Stimulated activated CD4-positive, alpha-beta T cell treated with anti-CD3 and anti-CD28 coated beads, Interleukin-1b, Interleukin-23, amount 100 ng/mL, for 4 hours (primary cell): ENCODE measurements at places on chromosomes 2 and 18.
A peak's percentile ranks its signal among the peaks of the same experiment; 100 is the strongest.

- DNase-seq = no peak
Measured at GRCh38 chr2:239636808-239637207, 236.0 kb upstream of the HDAC4 start.

GRCh38 chr18:26546170-26546874, 2.0 kb downstream of the KCTD1 start:
- DNase-seq = no peak

DNA sequence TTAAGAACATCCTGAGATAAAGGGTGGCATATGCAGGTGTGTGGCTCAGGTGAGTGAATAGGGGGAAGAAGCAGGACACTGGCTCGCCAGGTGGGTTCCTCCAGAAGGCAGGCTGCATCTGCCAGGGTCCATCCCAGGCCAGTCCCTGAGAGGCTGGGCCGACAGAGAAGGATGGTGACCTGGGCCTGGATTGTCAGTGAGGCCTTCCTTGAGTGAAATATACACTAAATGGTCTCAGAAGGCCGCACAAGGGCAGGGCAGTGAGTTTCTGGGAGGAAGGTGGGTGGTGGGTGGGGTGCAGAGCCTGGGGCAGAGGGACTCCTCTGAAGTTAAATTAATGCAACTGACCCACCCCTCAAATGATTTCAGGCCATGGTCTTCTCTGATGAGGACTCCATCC, 182.1 kb downstream of the ANKRD30B start:
- no peak for DNase-seq

GRCh38 chr2:17757321-17757720, 3.4 kb downstream of the GEN1 start:
- no peak for DNase-seq

DNA sequence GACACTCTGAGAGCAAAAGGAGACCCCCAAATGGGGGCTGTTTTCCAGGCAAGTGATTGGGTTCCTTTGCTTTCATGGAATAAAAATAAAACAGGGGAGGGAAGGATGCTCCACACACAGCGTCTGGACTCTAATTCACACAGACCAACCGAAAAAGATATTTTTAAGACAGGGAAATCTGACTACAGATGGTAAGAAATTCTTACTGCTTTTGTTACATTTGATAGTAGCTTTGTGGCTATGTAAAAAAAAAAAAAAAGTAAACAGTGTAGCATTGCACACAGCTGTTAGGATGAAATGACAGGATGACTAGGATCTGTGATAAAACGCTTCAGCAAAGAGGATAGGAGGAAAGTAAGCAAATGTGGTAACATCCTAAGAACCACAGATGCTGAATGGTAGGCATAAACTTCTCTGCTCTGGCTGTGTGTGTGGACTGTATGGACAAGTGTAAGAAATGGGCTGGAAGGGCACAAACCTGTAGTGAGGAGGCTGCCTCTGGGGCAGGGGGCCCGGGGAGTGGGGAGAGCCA, 207.6 kb downstream of the ANAPC1 start:
- DNase-seq = no peak

- DNase-seq = no peak
Measured at GRCh38 chr2:50556934-50557575, 474.9 kb downstream of the NRXN1 start.

GRCh38 chr2:8022908-8023640, 658.8 kb upstream of the ID2 start:
- no peak for DNase-seq

- no peak for DNase-seq
Measured at GRCh38 chr18:21557607-21558253, 42.8 kb downstream of the ESCO1 start.

- DNase-seq = no peak
Measured at GRCh38 chr18:21855432-21855831, 114.8 kb downstream of the MIB1 start.

DNA sequence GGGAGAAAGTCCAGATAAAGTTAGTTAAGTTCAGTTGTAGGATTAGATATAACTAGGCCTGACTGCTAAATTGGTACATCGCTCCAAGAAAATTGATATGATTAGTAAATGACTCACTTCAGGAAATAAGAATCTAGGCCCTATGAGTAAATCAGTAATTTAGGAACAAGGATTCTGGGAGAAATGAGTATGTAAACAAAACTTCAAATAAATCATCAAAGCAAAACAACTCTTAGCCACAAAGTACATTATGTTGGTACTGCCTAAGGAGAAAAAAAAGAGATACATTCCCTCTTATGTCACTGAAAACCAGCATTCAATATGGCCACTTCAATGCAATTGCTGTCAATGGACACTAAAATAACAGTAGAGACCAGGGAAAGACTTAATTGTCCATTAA, 529.1 kb downstream of the ZNF804A start:
- no peak for DNase-seq

GRCh38 chr2:106954304-106954703, 68.3 kb upstream of the ST6GAL2 start:
- DNase-seq = no peak

DNA sequence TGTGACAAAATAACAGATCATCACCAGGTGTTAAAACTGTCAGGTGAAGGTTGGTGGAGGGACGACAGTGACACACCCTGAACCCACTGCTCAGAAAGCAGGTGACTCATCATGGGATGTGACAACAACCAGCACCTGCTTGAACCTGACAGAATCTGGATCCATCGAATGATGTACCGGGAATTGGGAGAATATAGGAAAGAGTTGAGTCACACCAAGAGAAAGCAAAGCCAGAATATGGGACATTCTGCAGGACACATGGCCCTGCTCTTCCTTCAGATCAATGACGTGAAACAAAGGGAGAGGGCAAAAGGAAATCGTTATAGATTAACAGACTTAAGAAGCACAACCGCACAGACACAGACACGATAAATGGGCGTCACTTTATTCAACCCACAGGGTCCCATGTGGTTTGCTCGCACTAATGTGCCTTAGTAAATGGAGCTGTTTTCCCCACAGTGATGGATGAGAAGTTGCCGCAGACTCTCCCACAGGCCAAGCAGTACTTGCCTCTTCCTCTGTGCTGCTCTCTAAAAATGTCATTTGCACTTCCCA, 100.1 kb downstream of the CRACDL start:
- peak; percentile 28 for DNase-seq

GRCh38 chr18:44388329-44388728, 292.4 kb upstream of the SETBP1 start:
- no peak for DNase-seq

DNA sequence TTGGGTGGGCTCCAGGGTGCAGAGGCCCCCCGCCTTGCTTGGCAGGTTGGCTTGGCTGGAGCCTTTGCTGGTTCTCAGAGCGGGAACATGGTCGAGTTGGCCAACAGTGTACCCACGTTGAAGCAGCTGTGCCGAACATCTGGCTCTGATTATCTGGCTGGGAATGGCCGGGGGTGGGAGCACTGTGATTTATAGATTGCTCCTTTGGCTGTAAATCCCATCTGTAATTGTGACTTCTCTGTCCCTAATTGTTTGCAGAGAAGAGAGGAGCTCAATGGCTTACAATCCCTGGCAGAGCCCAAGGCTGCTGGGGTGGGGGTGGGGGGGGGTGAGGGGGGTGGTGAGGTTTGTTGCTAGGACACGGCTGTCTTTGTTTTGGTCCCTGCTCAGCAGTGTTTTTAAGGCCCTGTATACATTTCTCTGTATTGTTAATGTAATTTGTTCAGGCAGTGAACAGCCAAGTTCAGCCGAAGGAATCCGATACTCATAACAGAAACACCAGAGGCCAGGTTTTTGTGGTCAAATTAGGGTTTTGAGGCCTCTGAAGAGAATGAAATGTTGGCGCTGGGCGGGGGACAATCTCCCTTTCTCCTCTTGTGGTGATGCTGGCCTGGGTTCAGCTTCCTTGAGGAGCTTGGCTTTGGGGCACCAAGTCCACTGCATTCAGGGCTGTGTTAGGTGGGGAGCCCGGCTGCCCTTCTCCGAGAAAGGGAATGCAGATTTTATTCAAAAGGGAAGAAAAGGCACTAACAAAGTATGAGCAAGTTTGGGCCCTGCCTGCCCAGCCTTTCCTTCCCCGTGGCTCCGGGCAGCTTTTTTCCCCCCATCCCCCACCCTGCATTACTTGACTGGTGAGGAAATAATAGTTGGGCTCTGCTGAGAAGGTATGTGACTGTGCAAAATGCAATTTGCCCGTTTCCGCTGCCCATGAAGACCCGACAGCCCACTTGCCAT, 82.5 kb downstream of the TCF7L1 start:
- no peak for DNase-seq

GRCh38 chr2:121359170-121359569, 74.2 kb upstream of the TFCP2L1 start:
- no peak for DNase-seq

DNA sequence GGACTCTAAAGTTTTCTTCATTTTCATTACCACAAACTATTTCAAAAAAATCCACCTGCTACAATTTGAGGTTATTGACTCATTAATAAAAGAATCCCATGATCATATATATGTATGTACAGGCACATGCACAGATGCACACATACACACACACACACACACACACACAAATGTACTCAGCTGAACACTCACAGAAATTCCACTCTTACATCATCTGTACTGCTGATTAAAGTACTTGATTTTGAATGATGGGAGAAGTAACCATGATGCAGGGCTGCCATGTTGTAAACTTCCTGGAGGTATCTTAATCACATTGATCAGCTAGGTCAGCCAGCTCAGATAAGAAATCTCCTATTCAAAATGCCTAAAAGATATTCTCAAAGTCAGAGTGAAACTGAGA, 1313.2 kb upstream of the NRXN1 start:
- DNase-seq = no peak

GRCh38 chr2:138440759-138441158, 60.8 kb upstream of the SPOPL start:
- DNase-seq = no peak

GRCh38 chr2:71748227-71748626, 294.9 kb downstream of the DYSF start:
- DNase-seq = no peak

GRCh38 chr2:136212426-136213378, 94.8 kb upstream of the CXCR4 start:
- DNase-seq = no peak

- no peak for DNase-seq
Measured at GRCh38 chr2:101524806-101525430, 50.0 kb upstream of the RFX8 start.

DNA sequence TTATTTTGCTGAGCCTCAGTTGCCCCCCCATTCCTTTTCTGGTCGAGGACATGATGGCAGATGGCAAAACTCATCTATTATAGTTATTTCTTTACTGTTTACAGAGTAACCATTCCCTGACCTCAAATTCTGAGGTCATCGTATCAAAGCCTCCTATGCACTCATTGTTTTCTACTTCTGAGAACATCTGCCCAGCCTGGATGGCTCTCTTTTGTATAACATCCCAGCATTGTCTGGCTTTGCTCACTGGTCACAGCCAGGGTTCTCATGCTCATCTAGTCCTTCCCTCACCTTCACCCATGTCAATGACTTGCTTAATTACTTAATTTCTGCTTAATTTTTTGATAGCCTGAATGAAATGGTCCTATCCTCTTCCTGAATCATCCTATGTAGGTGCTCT, 472.1 kb downstream of the PARD3B start:
- no peak for DNase-seq

- DNase-seq = no peak
Measured at GRCh38 chr2:231727621-231728020, 19.3 kb downstream of the PTMA start.

DNA sequence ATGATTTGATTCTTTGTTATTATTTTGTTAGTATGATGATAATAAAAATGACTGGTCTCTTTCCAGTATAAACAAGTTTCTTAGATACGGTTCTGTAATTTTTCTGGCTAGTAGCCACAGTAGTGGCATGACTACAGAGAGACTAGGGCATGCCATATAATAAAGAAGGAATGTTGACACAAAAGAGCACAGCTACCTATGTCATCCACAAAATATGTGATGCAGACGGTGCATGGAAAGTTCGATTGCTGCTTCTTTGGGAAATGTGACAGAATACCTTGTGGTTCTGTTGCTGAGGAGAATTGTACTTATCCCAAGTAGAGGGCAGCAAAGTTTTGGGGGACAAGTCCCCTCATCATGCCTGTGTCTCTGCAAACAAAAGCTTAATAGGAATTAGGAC, 26.1 kb upstream of the SETBP1 start:
- no peak for DNase-seq

DNA sequence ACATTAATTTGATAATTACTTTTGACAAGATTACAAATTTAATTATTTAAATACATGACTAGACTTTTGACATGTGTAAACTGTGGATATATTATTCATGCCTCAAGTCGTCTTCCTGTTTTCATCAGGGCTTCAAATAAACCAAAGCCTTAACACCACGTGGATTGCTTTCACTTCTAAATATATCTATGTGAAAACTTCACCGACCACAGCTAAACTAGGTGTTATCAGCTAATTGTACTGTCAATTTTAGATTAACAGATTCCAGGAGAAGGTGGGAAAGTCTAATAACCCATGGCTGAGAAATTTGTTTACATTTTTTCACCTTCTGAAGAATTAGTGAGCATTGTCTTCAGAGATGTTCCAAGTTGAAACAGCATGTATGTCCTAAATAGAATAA, 494.7 kb upstream of the FAM98A start:
- no peak for DNase-seq

- no peak for DNase-seq
Measured at GRCh38 chr2:113230531-113230930, 48.2 kb downstream of the PAX8 start.

DNA sequence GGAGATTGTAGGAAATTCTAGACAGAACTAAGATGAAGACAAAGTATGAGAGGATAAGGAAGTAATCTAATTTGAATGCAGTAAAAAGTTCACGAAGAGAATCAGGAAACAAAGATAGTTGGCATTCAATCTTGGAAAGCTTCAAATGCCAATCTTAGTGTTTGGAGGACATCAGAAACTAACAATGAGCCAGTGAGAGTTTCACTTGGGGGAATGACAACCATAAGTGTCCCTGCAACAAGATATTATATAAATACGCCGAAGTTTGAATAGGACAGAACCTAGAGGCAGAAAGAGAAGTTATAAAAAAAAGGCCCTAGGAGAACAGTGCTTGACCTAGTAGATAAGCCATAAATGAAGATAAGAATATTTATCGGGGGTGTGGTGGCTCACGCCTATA, 11.1 kb downstream of the SNRPG start:
- DNase-seq = no peak

DNA sequence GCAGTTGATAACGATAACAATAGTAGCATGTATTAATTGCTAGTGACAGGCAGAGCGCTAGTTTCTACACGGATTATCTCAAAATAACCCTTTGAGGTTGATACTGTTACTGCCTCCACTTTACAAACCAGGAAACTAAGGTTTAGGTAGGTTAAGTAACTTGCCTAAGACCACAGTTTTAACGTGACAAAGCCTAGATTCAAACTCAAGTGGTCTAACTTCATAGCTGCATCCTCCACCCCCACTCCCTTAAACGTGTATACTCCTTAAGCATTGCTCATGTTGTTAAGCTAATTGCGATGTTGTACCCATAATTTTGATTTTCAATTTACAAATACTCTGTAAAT, 1.2 kb downstream of the ME2 start:
- DNase-seq = no peak

DNA sequence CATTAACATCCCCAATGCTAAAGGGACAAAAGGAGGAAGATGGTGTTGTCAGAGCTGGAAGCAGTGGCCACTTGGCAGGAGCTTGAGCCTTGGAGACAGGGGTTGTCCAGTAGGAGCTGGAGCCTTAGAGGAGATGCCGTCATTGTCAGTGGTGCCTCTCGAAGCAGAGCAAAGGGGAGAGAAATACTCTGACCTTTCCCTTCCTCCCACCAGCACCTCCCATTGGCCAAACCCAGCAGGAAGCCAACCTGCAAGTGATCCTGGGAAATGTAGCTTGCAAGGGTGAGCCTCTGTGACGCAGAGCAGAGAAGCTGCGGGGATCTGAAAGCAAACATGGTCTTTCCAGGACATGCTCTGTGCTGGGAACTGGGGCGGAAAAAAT, 33.7 kb upstream of the MRPL19 start:
- no peak for DNase-seq

GRCh38 chr2:128291161-128291843, 27.4 kb downstream of the HS6ST1 start:
- no peak for DNase-seq
